Uterus (tissue), 4 donors: ENCODE measurements at places on chromosomes 6 and 20. TPM values are rescaled to one million over a fixed set of nuclear protein-coding genes. Genes with fewer than 3 reads are reported as not detected.

AARS2 gene
- 24.1 TPM for total RNA-seq

GRCh38 chr20:2869381-2869780, 3.9 kb upstream of the PTPRA start:
- no peaks in the 10 kb centered on the region for H3K27me3 ChIP-seq
- no peaks in the 10 kb centered on the region for H3K36me3 ChIP-seq
- H3K4me3 ChIP-seq = no peak overlapping the region
- DNase-seq = no peak
- H3K4me1 ChIP-seq = no peaks in the 10 kb centered on the region
- H3K27ac ChIP-seq = no peak overlapping the region

- H3K4me1 ChIP-seq = no peaks in the 10 kb centered on the region
- no peak overlapping the region for H3K27ac ChIP-seq
- DNase-seq = no peak
- H3K36me3 ChIP-seq = no peaks in the 10 kb centered on the region
- H3K4me3 ChIP-seq = no peak overlapping the region
Observed at GRCh38 chr6:37033819-37034795, 28.7 kb downstream of the FGD2 start.

TNF gene
- not detected for total RNA-seq

SAMD5 gene
- 31.7 TPM for total RNA-seq

TREML2 gene
- total RNA-seq = not detected

DNA sequence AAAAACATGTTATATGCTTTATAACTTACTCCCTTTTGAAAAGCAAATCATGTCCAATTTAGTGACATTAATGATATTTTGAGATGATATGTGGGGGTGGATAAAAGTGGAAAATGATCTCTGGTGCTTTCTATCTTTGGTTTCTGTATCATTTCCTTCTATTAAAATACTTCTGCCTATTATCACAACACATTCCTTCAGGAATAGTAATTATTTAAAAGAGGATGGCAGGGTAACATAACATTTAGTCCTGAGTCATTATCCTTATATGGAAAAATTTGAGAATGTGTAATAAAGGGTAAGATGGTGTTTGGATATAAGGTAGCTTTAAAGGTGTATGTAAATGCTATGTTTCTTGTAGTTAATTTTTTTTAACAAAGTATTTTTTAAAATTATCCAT, 657.7 kb downstream of the PHF3 start:
- H3K36me3 ChIP-seq = no peaks in the 10 kb centered on the region
- H3K4me1 ChIP-seq = no peaks in the 10 kb centered on the region
- no peaks in the 10 kb centered on the region for H3K27me3 ChIP-seq
- no peak overlapping the region for H3K27ac ChIP-seq
- DNase-seq = no peak

DNA sequence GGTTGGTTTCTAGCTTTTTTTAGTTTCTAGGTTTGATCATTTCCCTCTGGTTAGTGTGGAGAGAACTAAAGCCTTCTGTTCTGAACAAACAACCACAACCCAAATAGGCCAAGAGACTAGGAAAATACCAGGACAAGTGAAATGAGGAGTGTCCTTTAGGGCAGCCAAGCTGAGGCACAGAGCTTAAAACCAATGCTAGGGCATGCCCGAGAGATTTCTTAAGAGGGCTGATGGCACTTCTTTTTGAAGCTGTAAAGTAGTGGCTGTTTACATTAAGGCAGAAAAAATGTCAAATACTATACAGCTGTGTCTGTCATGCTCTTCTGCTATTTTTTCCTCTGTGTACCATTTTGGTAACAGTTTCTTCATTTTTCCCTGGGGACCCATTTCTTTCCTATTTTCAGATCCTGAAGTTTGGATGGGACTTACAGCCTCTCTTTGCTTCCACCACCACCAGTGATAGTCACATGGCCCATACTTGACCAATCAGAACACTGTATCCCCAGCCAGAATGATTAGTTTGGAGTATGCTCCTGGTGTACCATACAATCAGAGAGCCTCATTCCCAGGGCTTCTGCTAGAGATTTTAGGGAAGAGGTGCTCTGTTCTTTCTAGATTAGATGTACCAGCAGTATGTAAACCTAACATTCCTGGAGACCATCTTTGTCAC, 154.4 kb downstream of the BMP2 start:
- no peak for DNase-seq
- H3K4me1 ChIP-seq = no peaks in the 10 kb centered on the region
- no peak overlapping the region for H3K4me3 ChIP-seq
- no peaks in the 10 kb centered on the region for H3K27me3 ChIP-seq
- H3K27ac ChIP-seq = no peak overlapping the region
- H3K36me3 ChIP-seq = no peaks in the 10 kb centered on the region

RAET1G gene
- total RNA-seq = not detected

DNA sequence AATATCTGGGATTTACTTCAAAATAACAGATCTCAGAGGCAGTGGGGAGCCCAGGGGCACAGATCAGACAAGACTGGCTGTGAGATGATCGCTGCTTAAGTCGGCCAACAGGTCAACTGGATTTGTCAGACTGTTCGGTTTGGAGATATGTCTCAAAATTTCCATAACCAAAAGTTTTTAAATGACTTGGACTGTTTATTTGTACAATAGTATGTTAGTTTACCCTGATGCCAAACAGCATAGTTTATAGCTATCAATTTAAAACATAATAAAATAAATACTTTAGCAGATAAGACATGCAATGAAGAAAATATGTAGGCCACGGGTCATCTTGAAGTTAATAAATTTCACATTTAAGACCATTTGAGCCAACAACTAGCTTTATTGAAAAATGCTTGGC, 126.7 kb downstream of the IRF4 start:
- H3K4me3 ChIP-seq = no peak overlapping the region
- DNase-seq = no peak
- H3K27me3 ChIP-seq = no peaks in the 10 kb centered on the region
- no peaks in the 10 kb centered on the region for H3K4me1 ChIP-seq
- no peak overlapping the region for H3K27ac ChIP-seq

DNA sequence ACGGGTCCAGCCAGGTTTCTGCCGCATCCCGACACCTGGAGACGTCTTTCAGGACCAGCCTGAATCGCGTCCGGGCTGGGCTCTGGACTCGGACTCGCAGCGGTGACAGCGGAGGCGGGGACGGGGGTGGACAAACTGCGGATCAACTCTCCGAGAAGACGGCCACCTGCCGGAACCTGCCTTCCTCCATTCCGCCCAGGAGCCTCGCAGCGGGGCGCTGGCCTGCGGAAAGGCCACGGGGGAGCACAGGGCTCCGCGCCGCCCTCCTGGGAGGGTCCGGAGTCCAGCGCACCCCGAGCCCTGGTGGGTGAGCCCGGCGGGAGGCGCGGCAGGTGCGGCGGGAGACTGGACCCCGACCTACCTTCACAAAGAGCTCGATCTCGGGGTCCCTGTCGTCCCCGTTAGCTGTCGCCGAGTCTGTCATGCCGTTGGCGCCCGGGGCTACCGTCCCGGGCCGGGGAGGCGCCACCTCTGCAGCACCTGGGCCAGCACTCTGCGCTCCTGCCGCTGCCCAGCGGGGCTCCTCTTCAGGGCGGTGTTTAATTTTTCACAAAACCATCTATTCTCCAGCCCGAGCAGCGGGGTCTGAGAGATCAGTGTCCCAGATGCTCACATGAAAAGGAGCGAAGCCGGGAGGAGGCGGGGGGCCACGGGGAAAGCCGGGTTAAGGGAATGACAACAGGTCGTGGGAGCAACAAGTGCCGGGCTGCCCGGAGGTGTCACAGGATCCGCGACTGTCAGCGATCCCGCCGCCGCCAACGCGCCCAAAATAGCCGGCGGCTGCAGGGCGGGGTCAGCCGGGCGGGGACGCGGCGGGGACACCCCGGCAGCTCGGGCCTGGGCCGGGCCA, at the start of gene CLIC5:
TSS of gene CLIC5 (minus strand) at position 742 of the 850 bp plus-strand sequence. CDS start at position 424, 318 bp downstream.
- no peaks in the 10 kb centered on the region for H3K4me1 ChIP-seq
- DNase-seq = no peak
- H3K4me3 ChIP-seq = peak within 1 kb of the TSS; percentile 25
- H3K27me3 ChIP-seq = no peaks in the 10 kb centered on the region

- peak overlapping the region; percentile 60 for H3K27ac ChIP-seq
- H3K4me3 ChIP-seq = peak overlapping the region; percentile 1
- peaks cover 6% of the 10 kb centered on the region for H3K4me1 ChIP-seq
- no peaks in the 10 kb centered on the region for H3K27me3 ChIP-seq
- H3K36me3 ChIP-seq = no peaks in the 10 kb centered on the region
Observed at GRCh38 chr6:163460307-163460782, 45.8 kb downstream of the QKI start.

DNA sequence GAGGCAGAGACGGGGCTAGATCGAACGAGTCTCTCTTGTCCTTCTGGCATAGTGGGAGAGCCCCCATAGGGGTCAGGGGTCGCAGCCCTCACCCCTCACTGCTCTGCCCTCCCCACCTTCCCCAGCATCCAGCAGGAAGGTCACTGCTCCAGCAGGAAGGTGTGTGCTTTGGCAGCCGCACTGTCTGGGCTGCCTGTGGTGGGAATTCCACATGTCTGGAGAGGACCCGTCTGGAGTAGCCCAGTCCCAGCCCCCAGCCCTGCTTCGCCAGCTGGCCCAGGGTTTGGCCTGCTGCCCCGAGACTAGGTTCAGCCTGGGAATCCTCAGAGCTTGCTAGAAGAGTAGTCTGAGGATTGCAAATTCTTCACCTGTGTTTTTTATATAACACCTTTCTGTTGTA, 2.5 kb upstream of the R3HDML start:
- H3K4me1 ChIP-seq = no peaks in the 10 kb centered on the region
- H3K27me3 ChIP-seq = no peaks in the 10 kb centered on the region
- no peaks in the 10 kb centered on the region for H3K36me3 ChIP-seq

GRCh38 chr6:66940003-66940402, 1233.0 kb upstream of the EYS start:
- DNase-seq = no peak
- no peak overlapping the region for H3K27ac ChIP-seq
- H3K27me3 ChIP-seq = no peaks in the 10 kb centered on the region
- no peaks in the 10 kb centered on the region for H3K36me3 ChIP-seq
- H3K4me1 ChIP-seq = no peaks in the 10 kb centered on the region
- no peak overlapping the region for H3K4me3 ChIP-seq

GRCh38 chr20:48702455-48702913, 125.3 kb downstream of the PREX1 start:
- no peak for DNase-seq
- H3K4me1 ChIP-seq = no peaks in the 10 kb centered on the region

- H3K36me3 ChIP-seq = no peaks in the 10 kb centered on the region
- H3K27ac ChIP-seq = no peak overlapping the region
- H3K27me3 ChIP-seq = no peaks in the 10 kb centered on the region
- H3K4me3 ChIP-seq = no peak overlapping the region
Observed at GRCh38 chr6:19443411-19443810, 393.8 kb upstream of the ID4 start.

GRCh38 chr6:112027942-112028674, 25.8 kb upstream of the CCN6 start:
- H3K27ac ChIP-seq = no peak overlapping the region
- H3K4me3 ChIP-seq = no peak overlapping the region
- H3K27me3 ChIP-seq = no peaks in the 10 kb centered on the region
- no peaks in the 10 kb centered on the region for H3K4me1 ChIP-seq
- no peak for DNase-seq
- H3K36me3 ChIP-seq = no peaks in the 10 kb centered on the region

MRPS26 gene
- 157 TPM for total RNA-seq

GRCh38 chr6:1598886-1599285, 10.8 kb upstream of the FOXC1 start:
- no peak overlapping the region for H3K27ac ChIP-seq
- peaks cover 2% of the 10 kb centered on the region for H3K27me3 ChIP-seq
- H3K4me1 ChIP-seq = no peaks in the 10 kb centered on the region
- no peaks in the 10 kb centered on the region for H3K36me3 ChIP-seq
- H3K4me3 ChIP-seq = no peak overlapping the region

HCRTR2 gene
- total RNA-seq = not detected

ZNF165 gene
- total RNA-seq = not detected

TCF15 gene
- not detected for total RNA-seq

HNF4A gene
- total RNA-seq = 0.26 TPM

GRCh38 chr20:62828051-62828450, 11.2 kb downstream of the COL9A3 start:
- no peak for DNase-seq
